ENCODE measurements at places on chromosomes 4 and X.

DNA sequence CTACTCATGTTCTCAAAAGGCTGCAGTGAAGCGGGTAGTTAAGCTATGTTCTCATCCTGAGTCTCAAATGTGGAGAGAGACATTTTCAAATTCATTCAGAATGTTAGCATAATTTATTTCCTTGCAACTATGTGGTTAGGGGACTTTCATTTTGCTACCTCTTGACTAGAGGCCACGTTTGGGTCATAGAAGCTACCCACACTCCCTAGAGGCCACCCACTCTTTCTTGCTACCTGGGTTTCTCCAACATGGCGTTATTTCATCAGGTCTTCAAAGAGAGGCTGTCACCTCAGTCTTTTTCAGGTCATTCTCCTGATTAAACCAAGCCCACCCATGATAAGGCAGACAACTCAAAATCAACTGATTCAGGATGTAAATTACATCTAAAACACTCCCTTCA, 34.3 kb upstream of the NLGN4X start:
- DNase-seq: no peak

DNA sequence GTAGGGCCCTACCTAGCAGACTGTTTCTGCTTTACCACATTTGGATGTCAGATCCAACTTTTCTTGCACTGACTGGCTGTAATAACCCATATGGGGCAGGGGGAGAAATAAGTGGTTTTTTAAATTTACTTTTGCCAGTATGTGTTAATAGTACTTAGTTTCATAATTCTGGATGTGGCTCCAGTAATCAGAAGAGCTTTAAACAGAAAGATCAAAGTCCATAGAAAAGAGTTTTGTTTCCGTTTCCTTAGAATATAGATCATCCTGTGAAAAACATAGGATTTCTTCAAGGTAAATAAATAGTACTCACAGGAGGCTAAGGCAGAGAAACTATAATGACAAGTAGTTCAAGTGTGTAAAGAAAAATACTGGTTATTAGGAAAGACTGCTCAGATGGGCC, 85.6 kb downstream of the SLC39A8 start:
- DNase-seq: no peak

DNA sequence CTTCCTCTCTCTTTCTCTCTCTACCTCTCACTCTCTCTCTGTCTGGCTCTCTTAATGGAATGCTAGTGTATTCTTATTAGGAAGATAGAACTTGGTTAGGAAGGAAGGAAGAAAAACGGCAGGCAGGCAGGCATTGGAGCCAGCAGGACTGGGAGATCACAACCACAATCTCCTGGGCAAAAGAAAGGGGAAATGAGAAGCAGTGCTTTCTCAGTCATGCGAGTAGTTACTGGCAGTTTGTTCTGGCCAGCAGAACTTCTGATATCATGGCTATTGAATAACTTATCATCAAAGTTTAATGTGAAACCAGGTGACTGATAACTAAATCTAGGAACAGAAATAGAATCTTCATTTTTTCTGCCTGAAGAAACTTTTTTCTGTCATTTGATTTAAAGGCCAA, 60.9 kb upstream of the PAGE1 start:
- no peak for DNase-seq

- DNase-seq: no peak
Measured at GRCh38 chrX:1493412-1493811, 40.7 kb upstream of the ASMTL start.

DNA sequence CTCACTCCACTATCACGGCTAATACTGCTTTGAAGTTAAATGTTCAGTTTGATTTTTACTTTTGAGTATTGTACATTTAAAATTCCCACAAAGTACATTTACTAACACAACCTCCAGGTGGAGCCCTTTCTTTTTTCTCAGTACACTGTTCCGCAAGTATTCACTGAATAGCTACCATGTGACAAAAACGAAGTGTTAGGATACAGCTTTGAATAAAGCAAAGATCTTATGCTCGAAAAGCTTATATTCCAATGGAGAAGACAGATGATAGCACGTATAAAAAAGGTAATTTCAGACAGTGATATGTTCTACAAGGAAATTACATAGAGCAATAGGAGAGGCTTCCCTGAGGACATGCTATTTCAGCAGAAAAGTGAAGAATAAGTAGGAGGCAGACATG, 60.7 kb upstream of the ABCG2 start:
- no peak for DNase-seq

DNA sequence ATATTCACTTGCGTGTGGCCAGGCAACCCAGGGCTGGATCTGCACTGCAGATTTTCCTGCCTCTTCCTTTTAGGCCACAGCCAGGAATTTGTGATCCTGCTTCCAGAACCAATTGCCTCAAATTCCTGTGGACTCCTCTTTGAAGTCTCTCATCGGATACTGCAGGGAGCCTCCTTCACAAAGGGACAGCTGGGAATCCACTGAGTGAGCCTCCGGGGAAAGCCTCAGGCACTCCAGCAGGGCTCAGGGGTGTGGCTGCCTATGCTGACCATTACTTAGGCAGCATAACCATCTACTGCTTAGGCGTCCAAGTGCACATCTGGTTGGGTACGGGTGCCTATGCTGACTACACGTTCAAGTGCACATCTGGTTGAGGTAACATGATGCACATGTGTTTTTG, 321.5 kb downstream of the NLGN4X start:
- DNase-seq: no peak

- DNase-seq: no peak
Measured at GRCh38 chr4:99504804-99505502, 5.9 kb upstream of the C4orf17 start.

GRCh38 chr4:55143858-55144257, 18.5 kb upstream of the KDR start:
- no peak for DNase-seq

DNA sequence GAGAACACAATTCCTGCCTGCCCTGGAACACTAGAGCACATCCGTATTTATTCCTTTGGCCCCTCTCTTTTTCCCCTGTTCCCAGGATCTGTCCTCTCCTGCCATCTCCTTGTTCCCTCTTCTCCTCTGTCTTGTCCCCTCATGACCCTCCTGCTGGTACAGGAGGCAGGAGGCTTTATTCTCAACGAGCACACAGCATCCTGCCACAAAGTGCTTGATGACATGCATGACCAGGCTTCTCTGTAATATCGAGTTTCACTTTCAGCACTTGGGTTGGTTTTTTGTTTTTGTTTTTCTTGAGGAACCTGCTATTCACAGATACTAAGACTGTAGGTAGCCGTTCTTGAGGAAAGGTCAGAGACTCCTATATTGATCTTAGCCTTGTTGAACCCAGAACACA, 35.3 kb downstream of the NALF2 start:
- DNase-seq: no peak

DNA sequence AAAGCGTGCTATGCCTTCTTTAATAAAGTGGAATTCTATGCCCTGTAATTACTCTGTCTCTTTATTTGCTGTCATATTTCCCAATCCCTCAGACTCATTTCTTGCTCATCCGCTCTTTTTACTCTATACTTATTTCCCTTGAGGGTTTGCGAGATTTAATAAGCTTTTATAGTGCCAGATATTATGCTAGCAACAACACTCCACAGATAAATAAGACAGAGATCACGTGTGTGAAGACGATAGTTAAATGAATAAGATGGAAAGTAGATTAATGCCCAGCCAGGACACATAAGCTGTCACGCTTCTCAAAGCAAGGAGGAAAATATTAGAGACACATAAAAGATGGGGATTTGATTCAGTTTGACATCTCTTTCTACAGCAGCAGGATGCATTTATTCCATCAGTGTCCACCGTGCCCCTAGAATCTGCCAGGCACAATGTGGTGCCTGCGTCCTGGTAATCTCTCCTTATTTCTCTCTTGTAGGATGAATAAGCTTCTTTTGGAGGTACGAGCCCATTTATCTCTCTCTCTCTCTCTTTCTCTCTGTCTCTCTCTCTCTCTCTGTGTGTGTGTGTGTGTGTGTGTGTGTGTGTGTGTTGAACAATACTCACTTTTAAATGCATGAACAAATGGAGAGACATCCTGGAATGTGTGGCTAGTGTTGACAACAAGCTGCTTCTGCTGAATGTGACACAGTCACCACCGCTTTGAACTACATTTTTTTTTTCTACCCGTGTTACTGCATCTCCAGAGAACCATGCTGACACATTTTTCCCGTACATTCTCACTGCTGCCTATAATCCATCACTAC, 48.2 kb downstream of the TMEM156 start:
- DNase-seq: no peak

DNA sequence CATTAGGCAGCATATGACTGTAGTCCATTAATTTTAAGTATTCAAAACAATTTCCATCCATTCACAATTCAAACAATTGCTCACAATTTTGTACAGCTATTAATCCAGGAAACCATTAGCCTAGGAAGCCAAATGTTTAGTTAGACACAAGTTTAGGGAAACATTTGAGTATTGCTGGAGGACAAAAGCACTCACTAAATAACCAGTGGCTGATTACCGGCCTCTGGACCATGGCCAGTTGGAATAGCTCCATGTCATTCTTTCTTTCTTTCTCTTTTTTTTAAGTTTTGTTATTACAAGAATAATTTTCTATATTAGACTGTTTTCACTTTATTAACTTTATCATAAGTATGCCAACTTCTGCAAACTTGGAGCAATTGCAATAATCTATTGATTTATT, 31.3 kb downstream of the TRIML2 start:
- no peak for DNase-seq

DNA sequence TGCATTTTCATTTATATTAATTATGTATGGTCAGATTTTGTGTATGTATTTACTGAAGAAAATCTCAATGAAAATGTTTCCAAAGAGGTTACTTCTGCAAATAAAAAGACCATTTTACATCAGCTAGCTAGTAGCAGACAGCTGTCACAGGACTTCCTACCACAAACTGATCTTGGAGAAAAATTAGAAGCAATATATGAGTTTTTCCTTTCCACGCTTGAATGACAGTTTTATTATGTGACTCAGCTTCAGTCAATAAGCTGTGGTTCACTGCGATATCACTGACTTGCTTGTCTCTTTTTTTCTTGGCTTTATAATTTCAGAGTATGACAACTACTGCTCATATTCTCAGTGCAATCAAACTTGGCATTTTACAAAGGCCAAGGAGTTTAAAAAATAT, 787.4 kb upstream of the GALNTL6 start:
- no peak for DNase-seq

DNA sequence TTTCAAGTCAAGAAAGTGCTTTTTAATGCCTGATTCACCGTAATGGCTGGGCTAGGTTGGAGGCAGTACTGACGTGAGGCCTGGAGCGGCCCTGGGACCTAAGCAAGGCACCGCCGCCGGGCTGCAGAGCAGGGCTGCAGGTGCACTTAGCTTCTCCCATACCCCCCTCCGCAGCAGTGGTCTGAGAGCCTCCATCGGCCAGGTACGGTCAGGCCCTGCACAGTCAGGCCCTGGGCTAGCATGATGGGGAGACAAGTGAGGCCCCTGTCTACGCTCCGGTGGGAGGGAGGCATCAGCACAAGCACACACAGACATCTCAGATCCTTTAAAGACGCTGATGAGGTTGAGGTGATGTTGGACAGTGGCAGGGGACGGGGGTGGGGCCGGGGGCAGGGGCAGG, 4.7 kb downstream of the MAEA start:
- no peak for DNase-seq

- DNase-seq: no peak
Measured at GRCh38 chr4:21890231-21890630, 58.3 kb downstream of the KCNIP4 start.
